SK-N-SH (cell line): ENCODE measurements at places on chromosomes 4 and X.

DNA sequence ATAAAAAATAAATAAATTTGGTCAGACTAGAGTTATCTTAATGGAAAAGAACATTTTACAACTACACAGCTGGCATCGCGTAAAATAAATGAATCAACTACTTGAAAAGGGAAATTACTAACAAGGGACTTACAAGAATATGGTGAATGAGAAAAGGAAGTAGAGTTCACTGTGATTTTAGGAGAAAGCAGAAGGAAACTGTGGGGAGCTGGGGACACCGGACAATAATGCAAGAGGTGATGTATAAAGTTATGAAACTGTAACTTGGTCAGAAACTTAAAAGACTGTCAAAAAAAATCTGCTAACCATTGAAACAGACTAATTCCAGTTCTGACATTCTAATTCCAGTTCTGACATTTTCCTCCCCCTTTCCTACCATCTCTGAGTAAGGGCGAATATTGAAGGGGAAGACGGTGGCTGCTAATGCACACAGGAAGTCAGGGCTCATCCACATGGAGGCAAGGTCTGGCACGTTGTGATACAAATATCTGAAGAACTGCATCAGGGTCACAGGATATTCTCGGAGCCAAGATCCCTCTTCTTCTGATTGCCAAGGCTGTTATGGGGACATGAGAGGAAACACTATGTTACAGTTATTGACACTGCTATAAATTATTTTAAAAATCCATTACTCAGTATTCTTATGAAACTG, 170.5 kb downstream of the CDS1 start:
- H3K4me3 ChIP-seq, result no peak overlapping the region
- H3K27me3 ChIP-seq, result no peaks in the 10 kb centered on the region
- DNase-seq, result no peak
- peaks cover 59% of the 10 kb centered on the region for H3K36me3 ChIP-seq
- no peak overlapping the region for H3K27ac ChIP-seq
- H3K4me1 ChIP-seq, result peaks cover 6% of the 10 kb centered on the region

- no peak overlapping the region for H3K27ac ChIP-seq
- H3K27me3 ChIP-seq, result peaks cover 33% of the 10 kb centered on the region; the same call in 1 of the 2 replicates
- H3K4me3 ChIP-seq, result peak overlapping the region; percentile 33; the same call in 1 of the 2 replicates
- no peaks in the 10 kb centered on the region; the same call in 1 of the 2 replicates for H3K4me1 ChIP-seq
- H3K36me3 ChIP-seq, result no peaks in the 10 kb centered on the region
- peak; percentile 23 for DNase-seq
These were observed 60.5 kb downstream of the TMA16 start for GRCh38 chr4:163554870-163555465.

DNA sequence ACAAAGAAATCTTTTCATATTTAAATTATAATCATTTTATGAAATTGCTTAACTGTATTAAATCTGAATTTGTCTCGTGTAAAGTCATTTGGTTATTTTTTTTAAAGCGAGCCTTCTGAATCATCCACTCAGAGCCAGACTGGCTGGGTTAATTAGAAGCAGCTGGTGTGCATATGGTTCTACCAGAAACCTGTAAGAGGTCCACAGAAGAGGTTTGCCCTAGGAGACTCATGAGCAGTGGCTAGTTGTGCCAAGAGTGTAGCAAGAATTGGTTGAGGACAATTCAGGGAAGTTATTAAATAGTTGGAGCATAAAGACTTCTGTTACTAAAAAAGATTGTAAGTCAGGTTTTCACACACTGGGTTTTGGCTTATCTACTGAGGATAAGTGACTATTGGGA, 267.4 kb downstream of the IL1RAPL2 start:
- DNase-seq, result no peak
- H3K27ac ChIP-seq, result no peak overlapping the region
- no peaks in the 10 kb centered on the region; the same call in 1 of the 2 replicates for H3K27me3 ChIP-seq
- H3K4me3 ChIP-seq, result no peak overlapping the region

GRCh38 chr4:112325530-112325929, 28.4 kb downstream of the ALPK1 start:
- H3K27me3 ChIP-seq, result no peaks in the 10 kb centered on the region
- peak; percentile 58 for DNase-seq
- no peaks in the 10 kb centered on the region for H3K36me3 ChIP-seq

GRCh38 chr4:182786991-182787390, 130.2 kb downstream of the DCTD start:
- no peaks in the 10 kb centered on the region for H3K27me3 ChIP-seq
- no peak overlapping the region for H3K27ac ChIP-seq
- H3K36me3 ChIP-seq, result no peaks in the 10 kb centered on the region
- no peaks in the 10 kb centered on the region for H3K4me1 ChIP-seq

- H3K36me3 ChIP-seq, result no peaks in the 10 kb centered on the region
- DNase-seq, result no peak
- no peaks in the 10 kb centered on the region for H3K4me1 ChIP-seq
These were observed 3.7 kb upstream of the CXCL6 start for GRCh38 chr4:73832651-73833237.

DNA sequence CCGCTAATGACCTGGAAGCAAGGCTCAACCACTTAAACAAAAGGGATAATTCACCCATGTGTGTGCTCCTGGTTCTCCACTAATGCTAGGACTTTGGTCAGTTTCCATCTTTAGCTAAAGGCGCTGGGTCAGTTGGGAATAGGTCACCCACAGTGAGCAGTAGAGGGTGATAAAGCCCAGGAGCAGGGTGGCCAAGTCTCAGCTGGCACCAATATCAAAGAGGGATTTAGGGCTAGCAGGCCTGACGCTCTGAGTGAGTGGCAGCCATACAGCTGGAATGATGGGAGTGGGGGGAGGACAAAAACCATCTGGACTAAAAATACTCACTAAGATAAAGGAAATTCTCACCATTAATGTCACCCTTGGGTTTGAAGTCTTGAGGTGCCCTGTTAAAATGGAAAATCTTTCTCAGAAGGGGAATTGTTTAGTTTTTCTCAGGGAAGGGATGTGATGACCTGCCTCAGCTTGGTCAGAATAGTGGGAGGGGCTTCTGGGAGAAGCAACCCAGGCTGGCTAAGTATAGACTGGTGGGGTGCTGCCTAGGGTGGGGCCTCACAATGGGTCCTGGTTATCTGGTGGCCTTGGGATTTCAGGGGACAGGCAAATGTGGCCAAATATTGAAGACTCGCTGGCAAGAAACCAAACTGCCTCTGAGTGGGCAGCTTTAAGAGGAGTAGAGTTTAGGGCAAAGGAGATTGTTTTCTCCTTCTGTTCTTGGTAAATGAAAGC, 47.1 kb downstream of the TSC22D3 start:
- no peak overlapping the region for H3K4me3 ChIP-seq
- H3K27me3 ChIP-seq, result peaks cover 13% of the 10 kb centered on the region; the same call in 1 of the 2 replicates
- H3K27ac ChIP-seq, result no peak overlapping the region
- DNase-seq, result no peak
- H3K36me3 ChIP-seq, result no peaks in the 10 kb centered on the region
- H3K4me1 ChIP-seq, result peaks cover 3% of the 10 kb centered on the region; the same call in 1 of the 2 replicates

DNA sequence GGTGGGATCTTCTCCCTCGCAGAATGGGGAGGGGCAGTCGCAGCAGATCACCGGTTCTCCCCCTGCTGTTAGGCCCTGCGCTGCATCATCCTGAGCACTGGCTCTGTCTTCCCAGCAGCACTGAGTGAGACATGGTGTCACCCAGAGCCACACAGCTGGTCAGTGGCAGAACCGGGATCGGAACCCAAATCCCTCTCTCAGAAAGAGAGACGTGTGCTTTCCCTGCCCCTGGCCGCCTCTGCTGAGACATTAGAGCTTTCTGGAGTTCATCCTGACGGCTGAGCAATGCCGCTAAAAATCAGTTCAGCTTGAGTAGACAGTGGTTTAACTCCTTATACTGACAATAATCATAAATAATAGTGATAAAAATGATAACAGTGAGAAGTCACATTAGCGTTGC, 87.9 kb downstream of the EVC start:
- H3K27me3 ChIP-seq, result no peaks in the 10 kb centered on the region
- no peak for DNase-seq
- peaks cover 2% of the 10 kb centered on the region; the same call in 1 of the 2 replicates for H3K4me1 ChIP-seq
- H3K36me3 ChIP-seq, result peaks cover 34% of the 10 kb centered on the region; the same call in 1 of the 2 replicates
- no peak overlapping the region for H3K4me3 ChIP-seq
